ENCODE measurements at places on chromosomes 4 and X.

DNA sequence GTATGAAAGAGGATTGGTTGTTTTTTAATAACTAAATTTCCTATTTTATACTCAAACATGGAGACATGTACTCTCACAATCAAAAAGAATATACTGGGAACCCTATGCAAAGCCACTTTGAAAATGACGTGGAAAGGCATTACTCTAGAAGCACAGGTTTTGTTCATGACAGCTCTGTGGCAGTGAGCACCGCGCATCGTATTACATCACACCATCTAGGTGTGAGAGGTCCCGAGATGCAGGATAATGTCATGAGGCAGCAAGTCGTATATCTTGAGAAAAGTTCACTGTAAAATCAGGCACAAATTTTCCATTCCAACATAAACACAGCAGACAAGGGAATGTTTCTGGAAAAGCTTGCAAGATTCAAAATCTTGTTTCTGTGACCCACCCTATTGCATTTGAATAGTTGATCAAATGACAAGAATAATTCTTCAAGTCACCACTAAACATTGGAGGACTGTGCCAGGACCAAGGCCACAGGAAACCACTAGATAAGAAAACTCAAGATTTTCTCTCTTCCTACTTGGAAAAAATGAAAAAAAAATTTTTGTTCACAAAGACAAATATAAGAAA is 127.6 kb downstream of the LDB2 start:
- DNase-seq: no peak

GRCh38 chrX:23932046-23932445 is 24.2 kb downstream of the CXorf58 start:
- no peak for DNase-seq

GRCh38 chrX:95071621-95072020 is 1397.6 kb downstream of the FAM133A start:
- no peak for DNase-seq

- no peak for DNase-seq
Measured at GRCh38 chr4:176034499-176034898, 31.1 kb upstream of the WDR17 start.

DNA sequence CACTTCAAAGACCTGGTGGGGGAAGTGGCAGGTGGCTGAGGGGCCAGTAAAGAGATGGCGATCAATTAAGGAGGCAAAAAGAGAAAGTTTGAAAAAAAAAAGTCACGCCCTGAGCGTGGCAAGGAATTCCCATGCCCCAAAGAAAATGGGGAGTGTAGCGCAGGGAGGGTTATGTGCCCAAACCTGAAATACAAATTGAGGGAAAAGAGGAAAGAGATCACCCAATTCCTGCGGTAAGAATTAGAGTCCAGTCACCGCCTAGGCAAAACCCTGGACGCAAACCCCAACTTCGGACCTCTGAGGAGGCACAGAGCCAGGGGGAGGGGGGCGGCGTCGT is 595 bp downstream of the ENOX2 start:
- no peak for DNase-seq

DNA sequence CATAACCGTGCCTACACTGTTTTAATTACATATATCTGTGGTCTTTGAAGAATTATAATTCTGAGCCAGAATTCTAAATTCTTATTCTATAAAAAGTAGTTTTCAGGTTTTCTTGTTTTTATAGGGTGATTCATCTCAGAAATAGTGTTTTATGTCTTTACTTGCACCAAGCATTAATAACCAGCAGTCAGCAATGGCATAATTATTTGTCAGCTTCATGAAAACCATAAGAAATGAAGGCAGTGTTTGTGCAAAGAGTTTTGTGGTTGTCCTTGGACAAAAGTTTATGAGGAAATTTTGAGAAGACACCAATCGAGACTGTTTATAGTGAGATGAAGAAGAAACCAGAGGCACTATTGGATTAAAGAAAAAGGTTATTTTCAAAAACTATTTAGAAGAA is 37.2 kb downstream of the EDNRA start:
- DNase-seq: no peak

DNA sequence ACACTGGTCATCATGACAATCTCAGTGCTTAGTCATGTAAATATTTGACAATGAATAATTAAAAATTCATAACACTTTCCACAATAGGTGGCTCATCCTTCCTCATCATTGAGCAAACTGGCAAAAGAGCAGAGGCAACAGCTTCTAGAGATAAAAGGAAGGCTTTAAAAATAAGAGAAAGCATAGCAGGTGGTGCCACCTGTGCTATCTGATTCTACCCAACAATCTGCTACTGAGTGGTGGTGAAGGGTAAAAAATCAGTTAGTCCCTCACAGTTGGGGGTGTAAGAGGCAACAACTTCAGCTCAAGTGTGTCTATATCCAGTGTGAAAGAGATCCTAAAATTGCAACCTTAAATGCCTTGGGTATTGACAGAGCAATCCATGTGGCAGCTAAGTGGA is 280.1 kb upstream of the PPARGC1A start:
- no peak for DNase-seq

- no peak for DNase-seq
Measured at GRCh38 chr4:127776620-127777019, 5.5 kb upstream of the HSPA4L start.

GRCh38 chr4:20313237-20314030 is 61.7 kb downstream of the SLIT2 start:
- DNase-seq: no peak

DNA sequence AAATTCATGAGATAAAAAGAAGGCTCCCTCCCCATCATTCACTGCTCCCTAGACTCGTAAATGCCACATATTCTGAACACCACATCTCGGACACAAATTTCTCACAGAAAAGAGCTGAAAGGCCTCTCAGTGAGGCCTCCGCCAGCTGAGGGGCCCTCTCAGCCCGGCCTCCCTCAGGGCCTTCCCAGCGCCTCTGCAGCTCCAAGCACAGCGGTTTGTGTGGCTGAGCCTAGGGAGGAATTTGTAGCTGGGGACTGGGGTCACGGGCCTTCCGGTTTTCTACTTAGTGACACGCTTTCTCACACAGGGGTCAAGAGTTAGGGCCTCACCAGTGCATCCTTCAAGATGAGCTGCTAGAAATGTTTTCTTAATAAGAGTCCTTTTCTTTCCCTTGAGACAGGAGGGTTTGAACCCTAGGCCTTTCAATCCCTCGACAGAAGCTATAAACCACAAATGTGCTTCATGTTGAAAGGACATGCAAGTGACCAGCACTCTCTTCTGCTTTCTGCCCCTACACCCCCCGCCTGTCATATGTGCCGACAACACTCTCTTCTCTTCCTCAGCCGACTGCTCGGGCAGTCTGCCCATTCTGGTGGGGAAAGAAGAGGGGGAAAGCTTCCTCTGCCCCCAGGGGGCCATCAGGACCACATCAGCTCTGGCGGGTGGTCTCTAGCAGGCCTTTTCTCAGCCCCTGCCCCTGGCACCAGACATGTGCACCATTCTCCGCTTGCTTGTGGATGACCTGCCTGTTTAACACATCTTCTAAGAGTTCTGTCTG is 104.9 kb downstream of the CHIC2 start:
- DNase-seq: no peak

- DNase-seq: no peak
Measured at GRCh38 chr4:15314974-15315373, 112.9 kb upstream of the C1QTNF7 start.

- peak; percentile 27 for DNase-seq
Measured at GRCh38 chrX:15864023-15864422, 9.4 kb upstream of the AP1S2 start.

DNA sequence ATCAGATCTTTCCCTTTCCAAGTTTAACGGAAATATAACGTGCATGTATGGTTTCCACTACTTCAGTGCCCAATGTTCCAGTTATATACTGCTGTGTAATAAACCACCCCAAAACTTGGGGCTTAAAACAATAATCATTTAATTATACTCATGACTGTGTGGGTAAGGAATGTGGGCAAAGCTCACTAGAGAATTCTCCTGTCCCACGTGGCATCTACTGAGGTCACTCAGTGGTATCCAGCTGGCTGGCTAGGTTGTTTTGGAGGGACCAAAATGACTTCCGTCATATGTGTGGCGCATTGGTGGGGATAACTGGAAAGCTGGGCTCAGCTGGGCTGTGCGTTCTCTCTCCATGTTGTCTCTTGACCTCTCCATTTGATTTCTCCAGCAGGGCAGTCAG is 18.5 kb downstream of the ZCCHC18 start:
- DNase-seq: no peak

- no peak for DNase-seq
Measured at GRCh38 chrX:12970691-12971202, 4.2 kb upstream of the TMSB4X start.
